ENCODE measurements at places on chromosomes 11 and 22.

DNA sequence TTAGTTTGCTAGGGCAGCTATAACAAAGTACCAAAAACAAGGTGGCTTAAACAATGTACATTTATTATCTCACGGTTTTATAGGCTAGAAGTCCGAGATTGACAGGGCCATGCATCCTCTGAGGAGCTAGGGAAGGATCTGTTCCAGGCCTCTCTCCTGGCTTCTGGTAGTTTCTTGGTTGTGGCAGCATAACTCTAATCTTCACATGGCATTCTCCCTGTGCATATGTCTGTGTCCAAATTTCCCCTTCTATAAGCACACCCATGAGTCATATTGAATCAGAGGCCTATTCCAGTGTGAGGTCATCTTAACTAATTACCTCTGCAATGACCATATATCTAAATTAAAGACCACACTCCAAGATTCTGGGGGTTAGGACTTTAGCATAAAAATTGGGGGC, 31.3 kb upstream of the MMP13 start:
- DNase-seq, result no peak

DNA sequence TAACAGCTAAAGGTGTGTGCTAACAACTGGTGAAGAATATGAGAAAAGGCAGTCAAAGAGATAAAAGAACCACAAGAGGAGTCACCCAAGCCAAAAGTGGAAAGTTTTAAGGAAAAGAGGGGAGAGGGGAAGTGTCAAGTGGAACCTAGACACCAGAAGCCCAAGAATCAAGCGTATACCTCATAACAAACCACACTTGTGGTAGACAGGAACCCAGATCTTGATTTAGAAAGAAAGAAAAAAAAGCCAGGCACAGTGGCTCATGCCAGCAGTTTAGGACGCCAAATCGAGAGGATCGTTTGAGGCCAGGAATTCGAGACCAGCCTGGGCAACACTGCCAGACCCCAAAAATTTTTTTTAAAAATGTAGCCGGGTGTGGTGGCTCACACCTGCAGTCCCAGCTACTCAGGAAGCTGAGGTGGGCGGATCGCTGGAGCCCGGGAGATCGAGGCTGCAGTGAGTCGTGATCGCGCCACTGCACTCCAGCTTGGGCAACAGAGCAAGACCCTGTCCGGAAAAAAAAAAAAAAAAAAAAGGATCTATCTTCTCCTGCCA, 877 bp downstream of the SLC25A17 start:
- peak; percentile 30 for DNase-seq

GRCh38 chr22:47163856-47164513, 401.5 kb downstream of the TBC1D22A start:
- no peak for DNase-seq

- DNase-seq, result no peak
Measured at GRCh38 chr11:16883174-16883573, 131.0 kb downstream of the PLEKHA7 start.

GRCh38 chr22:25113316-25113721, 86.3 kb upstream of the CRYBB3 start:
- DNase-seq, result no peak

DNA sequence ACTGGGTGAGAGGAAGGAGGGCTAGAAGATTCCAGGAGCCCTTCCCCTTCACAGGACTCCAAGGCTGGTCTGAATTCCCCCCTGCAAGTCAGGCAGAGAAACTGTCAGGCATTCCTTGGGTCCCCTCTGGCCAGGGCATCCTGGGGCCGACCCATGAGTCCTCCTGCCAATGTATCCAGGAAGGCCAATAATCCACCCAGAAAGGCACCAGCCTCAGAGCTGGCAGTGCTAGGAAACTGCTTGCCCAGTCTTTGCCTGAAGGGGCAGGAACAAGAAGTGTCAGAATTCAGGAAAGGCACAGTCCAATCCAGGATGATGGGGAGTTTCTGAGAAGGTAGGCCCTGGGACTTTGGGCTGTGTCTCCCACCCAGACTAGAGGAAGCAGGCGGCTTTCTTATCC, 41.0 kb downstream of the BUD13 start:
- no peak for DNase-seq

DNA sequence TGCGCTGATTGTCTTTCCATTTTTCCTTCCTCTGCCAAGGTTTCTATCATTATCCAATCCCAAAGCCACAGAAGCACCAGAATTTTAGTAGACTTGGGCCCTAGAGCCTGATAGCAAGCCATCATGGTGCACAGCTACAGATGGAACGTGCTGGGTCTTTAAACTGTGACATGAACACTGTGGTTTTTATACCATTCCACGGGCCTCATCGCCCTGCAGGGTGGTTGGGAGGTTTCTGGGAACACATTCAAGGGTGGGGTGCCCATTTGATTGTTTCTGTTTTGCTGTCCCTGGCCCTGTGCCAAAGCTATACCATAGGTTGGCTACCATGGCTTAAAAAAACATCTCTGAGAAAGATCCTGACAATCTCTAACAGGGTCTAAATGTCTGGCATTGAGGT, 151.9 kb downstream of the CACNA1I start:
- no peak for DNase-seq

DNA sequence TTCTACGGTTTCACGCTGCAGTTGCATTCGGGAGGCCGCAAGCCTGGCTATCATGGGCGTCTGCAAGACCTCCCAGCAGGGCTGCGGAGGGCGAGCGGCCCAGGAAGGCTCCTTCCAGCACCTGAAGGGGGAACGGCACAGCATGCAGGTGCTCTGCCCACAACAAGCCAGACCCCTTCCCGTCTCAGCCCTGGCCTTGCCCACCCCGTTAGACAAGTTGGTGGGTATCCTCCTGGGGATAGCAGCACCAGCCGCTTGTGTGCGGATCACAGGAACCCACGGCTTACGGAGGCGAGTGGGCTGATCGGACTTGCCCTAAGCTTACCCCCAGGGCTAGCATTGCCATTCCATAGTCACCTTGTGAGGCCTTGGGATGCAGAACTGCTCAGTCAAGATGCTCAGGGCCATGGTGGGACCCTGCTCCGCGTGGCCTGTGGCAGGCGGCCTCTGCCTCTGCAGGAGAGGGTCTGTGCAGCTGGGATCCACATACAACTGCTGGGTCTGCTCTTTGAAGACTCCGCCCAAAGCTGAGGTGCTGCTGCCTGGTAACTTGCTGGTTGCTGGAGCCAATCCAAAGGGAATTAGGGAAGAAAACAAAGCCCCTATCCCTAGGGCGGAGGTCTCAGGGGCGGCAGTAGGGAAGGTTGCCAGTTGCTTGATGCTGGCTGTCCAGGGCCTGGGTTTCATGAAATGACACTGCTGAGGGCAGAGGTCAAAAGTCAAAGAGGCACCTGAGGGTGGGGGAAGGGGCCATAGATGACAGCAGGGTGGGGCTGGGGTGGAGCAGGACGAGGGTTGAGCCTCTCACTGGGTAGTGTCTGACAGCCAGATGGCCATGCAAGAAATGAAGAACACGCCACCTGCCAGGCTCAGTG, 1.4 kb upstream of the OSBPL5 start:
- no peak for DNase-seq

DNA sequence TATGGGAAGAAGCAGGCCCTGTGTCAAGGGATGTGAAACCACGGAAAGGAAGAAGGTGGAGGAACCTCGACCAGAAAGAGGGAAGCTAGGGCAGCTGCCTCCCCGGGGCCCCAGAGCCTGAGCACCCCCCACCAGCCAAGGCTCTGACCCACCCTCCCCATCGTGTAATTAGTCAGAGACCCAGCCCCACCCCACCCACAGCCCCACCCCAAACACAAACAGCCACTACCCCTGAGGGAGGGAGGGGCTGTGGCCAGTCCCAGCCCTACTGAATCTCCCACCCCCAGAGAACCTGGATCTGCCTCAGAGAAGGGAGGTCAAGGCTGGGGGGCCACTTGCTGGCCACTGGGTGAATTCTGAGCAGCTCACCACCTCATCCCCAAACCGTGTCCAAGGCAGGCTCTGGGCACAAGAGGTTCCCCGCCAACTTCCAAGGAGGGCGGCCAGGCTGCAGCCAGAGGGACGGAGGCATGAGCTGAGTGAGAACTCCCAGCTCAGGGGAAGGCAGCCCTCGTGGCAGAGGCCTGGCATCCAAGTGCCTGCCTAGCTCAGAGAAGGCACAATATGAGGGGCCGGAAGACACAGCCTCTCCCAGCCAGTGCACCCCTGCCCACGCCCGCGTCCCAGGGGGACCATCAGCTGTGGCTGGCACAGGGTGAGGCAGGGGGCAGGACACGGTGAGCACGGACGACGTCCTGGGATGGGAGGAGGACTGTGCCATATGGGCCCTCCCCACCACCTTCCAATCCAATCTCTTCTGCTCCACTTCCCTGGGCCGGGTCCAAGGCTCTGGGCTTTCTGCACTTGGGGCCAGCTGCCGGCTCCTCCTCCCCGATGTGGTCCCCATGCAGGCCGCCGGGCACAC, 2.7 kb downstream of the PLXNB2 start:
- no peak for DNase-seq

GRCh38 chr11:108891143-108891542, 226.3 kb downstream of the DDX10 start:
- no peak for DNase-seq

GRCh38 chr11:102493524-102493923, 37.0 kb downstream of the MMP7 start:
- no peak for DNase-seq

DNA sequence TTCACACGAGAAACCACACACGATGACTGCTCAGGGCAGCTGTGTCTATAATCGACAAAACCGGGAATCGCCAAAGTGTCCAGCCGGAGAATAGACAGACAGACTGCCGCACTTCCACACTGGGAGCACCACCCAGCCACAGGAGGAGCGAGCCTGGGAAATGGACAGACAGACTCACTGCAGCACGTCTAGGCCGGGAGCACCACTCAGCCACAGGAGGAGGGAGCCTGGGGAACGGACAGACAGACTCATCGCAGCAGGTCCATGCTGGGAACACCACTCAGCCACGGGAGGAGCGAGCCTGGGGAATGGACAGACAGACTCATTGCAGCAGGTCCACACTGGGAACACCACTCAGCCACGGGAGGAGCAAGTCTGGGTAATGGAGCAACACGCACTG, 137.2 kb downstream of the BRD1 start:
- no peak for DNase-seq

DNA sequence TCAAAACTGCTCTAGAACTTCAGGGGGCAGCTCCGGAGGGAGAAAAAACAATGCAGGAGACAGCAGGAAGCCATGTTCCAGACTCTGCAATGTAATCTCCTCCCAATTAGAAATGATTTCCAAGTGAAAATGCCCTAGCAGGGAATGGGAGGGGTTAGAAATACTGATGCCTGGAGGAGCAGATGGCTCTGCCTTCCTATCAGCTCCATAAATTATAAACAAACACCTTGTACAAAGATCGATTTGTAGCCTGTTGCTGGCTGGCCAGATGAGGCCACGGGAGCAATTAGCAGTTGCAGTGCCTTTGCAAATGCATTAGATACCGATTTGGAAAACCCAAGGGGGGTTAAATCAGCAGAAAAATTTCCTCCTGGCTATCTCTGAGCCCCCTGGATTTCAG, 46.6 kb upstream of the CHRM4 start:
- DNase-seq, result no peak

GRCh38 chr11:70270877-70271648, 573 bp downstream of the PPFIA1 start:
- peak; percentile 58 for DNase-seq

DNA sequence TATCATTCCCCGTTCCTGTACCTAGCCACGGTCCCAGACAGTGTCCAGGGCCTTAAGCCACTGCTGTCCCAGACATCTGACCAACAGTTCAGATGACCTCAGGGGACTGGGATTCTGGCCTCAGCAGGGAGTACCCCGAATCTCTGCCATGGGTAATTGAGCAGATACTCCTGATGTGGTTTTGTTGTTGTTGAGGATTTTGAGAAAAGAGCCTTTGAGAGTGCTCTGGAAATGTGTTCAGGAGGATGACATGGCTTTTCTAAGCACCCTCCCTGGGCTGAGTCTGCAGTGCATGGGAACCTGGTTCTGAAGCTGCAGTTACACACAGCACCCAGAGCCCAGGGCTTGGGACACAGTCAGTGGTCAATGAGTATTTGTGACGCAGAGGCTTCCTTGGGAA, 30.4 kb downstream of the ADAMTS15 start:
- DNase-seq, result no peak

- no peak for DNase-seq
Measured at GRCh38 chr11:72863091-72863490, 48.9 kb downstream of the ATG16L2 start.

GRCh38 chr11:48001438-48002021, 21.2 kb downstream of the PTPRJ start:
- peak; percentile 95 for DNase-seq

- DNase-seq, result peak; percentile 70
Measured at GRCh38 chr11:3853899-3854659, 1.4 kb upstream of the STIM1 start.

DNA sequence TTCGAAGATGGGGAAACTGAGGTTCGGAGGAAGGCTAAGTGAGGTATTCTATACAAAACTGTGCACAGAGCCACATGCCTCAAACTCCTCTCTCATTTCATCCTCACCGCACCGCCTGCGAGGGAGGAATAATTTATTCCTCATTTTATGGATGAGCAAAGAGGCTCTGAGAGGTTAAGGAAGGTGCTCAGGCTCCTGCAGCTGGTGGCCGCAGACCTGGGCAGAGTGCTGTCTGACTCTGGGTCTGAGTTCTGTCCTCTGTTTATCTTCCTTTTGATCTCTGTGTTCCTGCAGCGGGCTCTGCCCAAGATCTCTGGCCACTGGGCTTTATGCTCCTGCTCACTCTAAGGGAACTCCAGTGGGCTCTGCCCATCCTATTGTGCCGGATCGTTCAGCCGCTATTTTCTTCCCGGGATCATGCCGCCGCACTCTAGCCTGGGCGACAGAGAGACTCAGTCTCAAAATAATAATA, 59.5 kb downstream of the MCM5 start:
- no peak for DNase-seq

- DNase-seq, result no peak
Measured at GRCh38 chr22:19718456-19719049, 4.2 kb downstream of the SEPTIN5 start.
